ENCODE measurements at places on chromosomes 7 and 10.

DNA sequence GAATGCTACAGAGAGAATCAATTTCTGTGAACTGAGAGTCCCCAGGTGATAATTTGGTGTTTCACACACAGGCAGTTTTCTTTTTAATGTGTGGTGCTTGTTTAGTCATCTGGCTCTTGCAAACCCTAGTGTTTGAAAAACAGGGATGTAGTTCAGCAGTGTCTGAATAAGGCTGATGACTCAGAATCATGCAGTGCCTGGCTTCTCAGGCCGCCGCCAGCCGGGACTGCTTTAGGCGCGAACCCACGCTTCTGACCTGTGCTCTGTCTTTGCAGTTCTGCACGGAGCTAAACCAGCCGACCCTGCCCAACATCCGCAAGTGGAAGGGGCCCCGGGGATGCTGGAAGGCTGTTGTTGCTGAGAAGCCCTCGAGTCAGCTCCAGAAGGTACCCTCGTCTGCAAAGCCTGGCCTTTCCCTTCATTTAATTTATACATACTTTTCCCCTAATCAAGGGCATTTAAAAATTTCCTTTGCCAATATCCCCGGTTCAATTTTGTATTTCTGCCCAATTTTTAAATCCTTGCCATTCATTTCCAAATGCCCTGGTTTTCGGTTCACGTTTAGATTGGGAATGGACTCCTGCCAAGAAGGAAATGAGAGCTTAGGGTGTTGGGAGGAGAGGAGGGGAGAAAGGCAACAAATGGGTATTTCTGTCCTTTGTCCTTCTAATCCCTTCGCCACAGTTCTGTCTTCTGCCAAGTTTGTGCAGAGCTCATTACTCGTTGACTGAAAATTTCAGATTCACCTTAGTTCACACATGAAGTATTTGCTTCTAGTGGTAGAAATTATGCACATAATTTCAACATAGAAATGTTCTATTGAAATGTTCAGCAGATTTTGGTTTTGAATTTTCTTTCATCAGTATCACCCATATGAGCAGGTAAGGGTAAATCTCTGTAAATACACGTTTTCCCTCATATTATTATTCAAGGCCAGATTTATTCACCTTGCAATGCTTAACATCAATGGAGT lies 108.5 kb upstream of the ANLN start:
- DNase-seq: no peak

DNA sequence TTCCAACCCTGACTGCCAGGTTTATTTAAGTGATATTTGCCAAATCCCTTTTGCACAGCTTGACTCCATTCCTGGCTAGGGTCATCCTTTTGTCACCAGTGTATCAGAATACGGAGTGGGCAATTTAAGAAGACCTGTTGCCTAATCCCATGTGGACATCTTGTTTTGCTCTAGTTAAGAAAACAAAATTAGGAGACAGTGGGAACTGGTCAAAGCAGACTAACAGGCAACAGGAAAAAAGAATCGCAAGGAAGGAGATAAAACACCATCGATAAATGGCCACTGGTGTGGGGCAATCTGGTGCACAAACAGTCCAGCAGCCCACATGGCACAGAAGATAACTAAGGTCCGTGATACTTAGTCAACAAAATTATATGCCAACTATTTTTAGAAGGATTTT lies 21.4 kb downstream of the KDM7A start:
- no peak for DNase-seq

DNA sequence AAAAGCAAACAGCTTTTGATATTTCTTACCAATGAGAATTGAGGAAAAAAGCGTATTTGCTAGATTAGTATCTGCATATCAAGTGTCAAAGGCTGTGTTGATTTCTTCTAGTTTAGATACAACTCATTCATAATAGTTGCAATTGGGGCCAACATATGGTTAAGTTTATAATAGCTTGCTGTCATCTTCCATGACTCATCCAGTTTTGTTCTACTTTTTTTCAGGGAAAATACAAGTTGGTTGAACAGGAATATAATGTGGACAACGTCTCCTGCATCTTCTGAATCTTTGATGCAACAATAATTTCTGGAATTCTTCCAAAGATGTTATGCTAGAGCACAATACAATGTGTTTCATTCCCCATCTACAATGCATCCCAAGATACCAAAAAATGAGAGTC lies 182.0 kb downstream of the THSD7A start:
- no peak for DNase-seq

GRCh38 chr10:23910291-23910690 lies 298.6 kb upstream of the KIAA1217 start:
- DNase-seq: no peak

GRCh38 chr10:30833628-30833970 lies 198.1 kb downstream of the ZNF438 start:
- DNase-seq: no peak

Data from HS-27A (cell line).